ENCODE measurements at places on chromosomes 4 and X. TPM values are rescaled to one million over a fixed set of nuclear protein-coding genes. Genes with fewer than 3 reads are reported as not detected.

HCFC1 gene
- 71.6 TPM for total RNA-seq

TRIML2 gene
- total RNA-seq: not detected

ZNF280C gene
- total RNA-seq: 8.9 TPM

GBA3 gene
- total RNA-seq: not detected

- no peaks in the 10 kb centered on the region for H3K36me3 ChIP-seq
- H3K4me1 ChIP-seq: no peaks in the 10 kb centered on the region
- H3K27ac ChIP-seq: no peak overlapping the region
- no peaks in the 10 kb centered on the region for H3K27me3 ChIP-seq
These were observed 136.4 kb downstream of the ADGRL3 start for GRCh38 chr4:61336488-61336887.

- DNase-seq: no peak
- no peaks in the 10 kb centered on the region for H3K27me3 ChIP-seq
- H3K4me3 ChIP-seq: no peak overlapping the region
- no peaks in the 10 kb centered on the region for H3K4me1 ChIP-seq
- no peak overlapping the region for H3K27ac ChIP-seq
These were observed 713.4 kb downstream of the PCDH18 start for GRCh38 chr4:136818811-136819330.

DNA sequence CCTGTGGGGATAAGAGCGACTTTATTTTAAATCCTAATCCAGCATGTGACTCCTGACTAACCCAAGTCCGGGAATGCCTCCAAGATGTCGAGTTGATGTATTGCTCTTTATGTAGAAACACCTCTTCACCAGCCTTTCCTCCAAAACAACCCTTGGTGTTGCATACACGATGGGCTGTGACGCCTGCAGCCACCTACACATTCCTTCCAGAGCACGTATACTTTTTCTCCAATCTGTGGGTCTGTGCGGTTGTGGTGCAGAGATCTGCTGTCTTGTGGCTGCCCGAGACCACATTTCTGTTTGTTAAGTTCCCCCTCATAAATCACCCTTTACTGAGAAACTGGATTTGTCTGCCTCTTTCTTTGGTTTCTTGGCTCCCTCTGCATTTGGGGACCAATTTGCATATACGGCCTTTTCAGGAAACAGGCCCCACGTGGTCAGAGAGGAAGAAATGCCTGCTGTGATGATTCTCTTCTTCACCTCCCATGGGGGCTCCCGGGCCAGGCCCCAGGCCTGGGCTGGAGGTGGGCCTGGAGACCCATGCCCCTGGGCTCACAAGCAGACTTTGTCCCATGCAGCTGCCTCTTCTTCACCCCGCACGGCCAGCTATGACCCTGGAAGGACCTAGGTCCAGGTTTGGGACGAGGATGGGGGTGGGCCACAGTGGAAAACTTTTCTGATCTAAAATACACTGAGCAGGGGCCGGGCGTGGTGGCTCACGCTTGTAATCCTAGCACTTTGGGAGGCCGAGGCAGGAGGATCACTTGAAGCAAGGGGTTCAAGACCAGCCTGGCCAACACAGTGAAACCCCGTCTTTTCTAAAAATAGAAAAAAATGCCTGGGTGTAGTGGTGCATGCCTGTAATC lies 21.4 kb upstream of the AFAP1 start:
- H3K36me3 ChIP-seq: no peaks in the 10 kb centered on the region
- H3K27ac ChIP-seq: no peak overlapping the region
- peak overlapping the region; percentile 15 for H3K4me3 ChIP-seq
- H3K4me1 ChIP-seq: peaks cover 5% of the 10 kb centered on the region
- DNase-seq: no peak

DNA sequence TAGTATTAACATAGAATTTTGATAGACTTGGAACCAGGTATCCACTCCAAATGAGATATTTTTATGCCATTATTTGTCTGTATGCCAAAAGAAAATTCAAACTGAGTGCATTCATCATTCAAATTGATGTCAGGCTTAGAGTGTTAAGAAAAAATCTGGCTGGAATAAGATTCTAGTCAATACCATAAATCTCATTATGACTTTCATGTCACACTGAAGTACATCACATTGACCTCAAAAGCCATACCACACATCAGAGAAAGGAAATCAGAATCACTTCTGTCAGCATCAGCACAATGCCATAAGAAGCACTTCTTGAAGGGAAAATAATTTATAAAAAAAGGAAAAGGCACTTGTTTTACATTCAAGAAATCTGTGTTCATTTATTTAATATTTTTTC lies 119.0 kb upstream of the BMP3 start:
- H3K36me3 ChIP-seq: no peaks in the 10 kb centered on the region
- no peak overlapping the region for H3K27ac ChIP-seq
- no peak overlapping the region for H3K4me3 ChIP-seq
- no peak for DNase-seq
- no peaks in the 10 kb centered on the region for H3K27me3 ChIP-seq
- no peaks in the 10 kb centered on the region for H3K4me1 ChIP-seq
